OCI-LY7 (cell line): ENCODE measurements at places on chromosomes 5 and 9. TPM values are rescaled to one million over a fixed set of nuclear protein-coding genes. Genes with fewer than 3 reads are reported as not detected.

The MYOT gene
- not detected in 2 replicates for total RNA-seq

The LCN9 gene
- not detected in 2 replicates for total RNA-seq

The HTR1A gene
- total RNA-seq = not detected in 2 replicates

The FSTL4 gene
- not detected in 2 replicates for total RNA-seq

The WNT8A gene
- total RNA-seq = not detected in 2 replicates

The FOXI1 gene
- not detected in 2 replicates for total RNA-seq

The FAM169A gene
- total RNA-seq = not detected in 2 replicates

The PCDHGA2 gene
- 0.74 and 1.1 TPM in 2 replicates for total RNA-seq

The PPP2R2B gene
- total RNA-seq = not detected in 2 replicates

The CTXN3 gene
- not detected in 2 replicates for total RNA-seq

The PLPPR1 gene
- not detected in 2 replicates for total RNA-seq

The ARRDC3 gene
- total RNA-seq = 26.3 and 30.0 TPM in 2 replicates

The ORM1 gene
- total RNA-seq = not detected in 2 replicates

The SEMA4D gene
- 52.8 and 60.5 TPM in 2 replicates for total RNA-seq

The C9orf153 gene
- 0.27 and 0.31 TPM in 2 replicates for total RNA-seq

The CARD19 gene
- total RNA-seq = 13.4 and 15.8 TPM in 2 replicates

The ARHGEF37 gene
- 1.4 and 1.7 TPM in 2 replicates for total RNA-seq

The NMUR2 gene
- total RNA-seq = not detected in 2 replicates

The SLC27A6 gene
- not detected in 2 replicates for total RNA-seq

The ALDH1B1 gene
- 5.8 and 8.6 TPM in 2 replicates for total RNA-seq

The PCDHA7 gene
- not detected in 2 replicates for total RNA-seq

The RAD23B gene
- 120 and 141 TPM in 2 replicates for total RNA-seq

The NUTM2F gene
- total RNA-seq = not detected in 2 replicates

The SAXO1 gene
- total RNA-seq = 0.63 TPM in 1 of 2 replicates, not detected in the other

The SLC25A2 gene
- 0.70 and 1.6 TPM in 2 replicates for total RNA-seq

The TLE4 gene
- 41.7 and 47.4 TPM in 2 replicates for total RNA-seq

The CCL19 gene
- total RNA-seq = not detected in 2 replicates

The PFN3 gene
- total RNA-seq = not detected in 2 replicates

The PCDHAC2 gene
- not detected in 2 replicates for total RNA-seq

The IL5 gene
- total RNA-seq = not detected in 2 replicates

The SEC61B gene
- total RNA-seq = 234 and 279 TPM in 2 replicates

The LECT2 gene
- not detected in 2 replicates for total RNA-seq

The DAB2IP gene
- total RNA-seq = 11.1 and 11.2 TPM in 2 replicates

The PIP5K1B gene
- total RNA-seq = 10.7 and 11.5 TPM in 2 replicates

The CLK4 gene
- 32.6 and 40.1 TPM in 2 replicates for total RNA-seq

The PLAC8L1 gene
- 1.7 and 2.1 TPM in 2 replicates for total RNA-seq

The PCDHGB5 gene
- total RNA-seq = 7.1 and 8.6 TPM in 2 replicates

The PCDH12 gene
- not detected in 2 replicates for total RNA-seq

The CNTFR gene
- total RNA-seq = not detected in 2 replicates

The IFNB1 gene
- not detected in 2 replicates for total RNA-seq

The ARL15 gene
- 18.8 and 20.3 TPM in 2 replicates for total RNA-seq

The CREBRF gene
- 12.1 and 14.5 TPM in 2 replicates for total RNA-seq

The TPRN gene
- 15.3 and 15.9 TPM in 2 replicates for total RNA-seq

The PCSK1 gene
- total RNA-seq = not detected in 2 replicates

The FBP1 gene
- 63.9 and 94.1 TPM in 2 replicates for total RNA-seq

The SLC36A2 gene
- not detected in 2 replicates for total RNA-seq

The LSM11 gene
- total RNA-seq = 10.1 and 10.9 TPM in 2 replicates
